ENCODE measurements at places on chromosomes 5 and 9. TPM values are rescaled to one million over a fixed set of nuclear protein-coding genes. Genes with fewer than 3 reads are reported as not detected.

- no peak for DNase-seq
Measured at GRCh38 chr9:136520053-136520540, 25.8 kb downstream of the NOTCH1 start.

- no peak for DNase-seq
Measured at GRCh38 chr9:108884701-108885100, 22.6 kb downstream of the ACTL7A start.

GRCh38 chr5:32115985-32116384 is 58.1 kb downstream of the GOLPH3 start:
- no peak for DNase-seq

The IGFBPL1 gene
- not detected for total RNA-seq

All from CD8-positive, alpha-beta memory T cell (primary cell).